ENCODE measurements at places on chromosomes 1 and 21. TPM values are rescaled to one million over a fixed set of nuclear protein-coding genes. Genes with fewer than 3 reads are reported as not detected.

- peaks cover 30% of the 10 kb centered on the region for H3K4me1 ChIP-seq
- peak overlapping the region; percentile 55 for H3K27ac ChIP-seq
Measured at GRCh38 chr1:25889470-25889869, 14.0 kb upstream of the PAQR7 start.

DNA sequence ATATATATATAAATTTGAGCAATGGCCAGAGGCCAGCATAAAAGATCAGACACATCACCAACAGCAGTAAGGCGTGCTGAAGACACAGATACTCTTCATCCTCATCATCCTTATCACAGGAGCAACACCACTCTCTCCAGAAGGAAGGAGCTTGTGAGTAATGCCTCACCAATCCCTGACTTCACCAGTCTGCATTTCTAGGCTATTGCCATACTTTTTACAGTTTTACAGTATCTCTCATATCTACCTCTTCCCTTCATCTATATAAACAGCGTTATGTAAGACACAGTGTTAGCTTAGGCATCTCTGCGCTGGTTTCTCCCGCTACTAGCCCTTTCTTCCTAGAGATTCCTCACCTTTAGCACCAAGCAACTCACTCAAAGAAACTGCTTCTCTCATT, 2.4 kb upstream of the ABL2 start:
- no peaks in the 10 kb centered on the region for H3K36me3 ChIP-seq
- H3K27ac ChIP-seq: no peak overlapping the region
- no peak overlapping the region for H3K4me3 ChIP-seq
- H3K4me1 ChIP-seq: peaks cover 6% of the 10 kb centered on the region

DNA sequence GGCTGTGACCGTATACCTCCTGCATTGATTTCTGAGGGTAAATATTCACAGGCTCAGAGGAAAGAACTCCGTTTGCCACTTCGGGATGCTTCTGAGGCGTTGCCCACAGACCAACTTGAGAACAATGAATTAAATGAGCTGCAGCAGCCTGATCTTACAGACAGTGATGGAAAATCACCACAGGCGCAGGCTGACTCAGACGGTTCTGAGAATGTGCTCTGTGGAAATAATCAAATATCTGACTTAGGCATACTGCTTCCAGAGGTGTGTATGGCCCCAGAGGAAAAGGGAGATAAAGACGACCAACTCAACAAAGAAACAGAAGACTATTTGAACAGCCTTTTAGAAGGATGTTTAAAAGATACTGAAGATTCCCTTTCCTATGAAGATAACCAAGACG, 76.7 kb upstream of the SCCPDH start:
- no peaks in the 10 kb centered on the region for H3K4me1 ChIP-seq
- DNase-seq: no peak
- H3K4me3 ChIP-seq: no peak overlapping the region
- H3K36me3 ChIP-seq: peaks cover 56% of the 10 kb centered on the region
- no peaks in the 10 kb centered on the region for H3K27me3 ChIP-seq

DNA sequence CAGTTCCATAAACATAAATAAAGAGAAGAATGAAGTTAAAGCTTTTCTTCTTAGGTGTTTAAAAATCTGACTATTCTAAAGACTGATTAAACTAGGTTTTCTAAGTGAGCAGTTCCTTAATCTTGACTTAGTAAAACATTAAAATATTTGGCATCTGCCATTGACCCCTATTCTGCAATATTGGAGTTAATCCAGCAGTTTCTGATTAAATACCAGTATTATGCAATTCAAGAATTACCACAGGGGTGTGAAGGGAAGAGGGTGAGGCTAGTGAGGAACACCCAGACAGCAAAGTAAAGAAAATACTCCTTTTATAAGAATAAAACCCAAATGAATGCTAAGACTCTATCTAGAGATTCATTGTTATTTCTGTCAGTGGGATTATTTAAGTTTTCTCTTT, 40.9 kb downstream of the CLIC4 start:
- no peaks in the 10 kb centered on the region for H3K36me3 ChIP-seq
- H3K27me3 ChIP-seq: no peaks in the 10 kb centered on the region
- no peak overlapping the region for H3K27ac ChIP-seq
- DNase-seq: no peak

DNA sequence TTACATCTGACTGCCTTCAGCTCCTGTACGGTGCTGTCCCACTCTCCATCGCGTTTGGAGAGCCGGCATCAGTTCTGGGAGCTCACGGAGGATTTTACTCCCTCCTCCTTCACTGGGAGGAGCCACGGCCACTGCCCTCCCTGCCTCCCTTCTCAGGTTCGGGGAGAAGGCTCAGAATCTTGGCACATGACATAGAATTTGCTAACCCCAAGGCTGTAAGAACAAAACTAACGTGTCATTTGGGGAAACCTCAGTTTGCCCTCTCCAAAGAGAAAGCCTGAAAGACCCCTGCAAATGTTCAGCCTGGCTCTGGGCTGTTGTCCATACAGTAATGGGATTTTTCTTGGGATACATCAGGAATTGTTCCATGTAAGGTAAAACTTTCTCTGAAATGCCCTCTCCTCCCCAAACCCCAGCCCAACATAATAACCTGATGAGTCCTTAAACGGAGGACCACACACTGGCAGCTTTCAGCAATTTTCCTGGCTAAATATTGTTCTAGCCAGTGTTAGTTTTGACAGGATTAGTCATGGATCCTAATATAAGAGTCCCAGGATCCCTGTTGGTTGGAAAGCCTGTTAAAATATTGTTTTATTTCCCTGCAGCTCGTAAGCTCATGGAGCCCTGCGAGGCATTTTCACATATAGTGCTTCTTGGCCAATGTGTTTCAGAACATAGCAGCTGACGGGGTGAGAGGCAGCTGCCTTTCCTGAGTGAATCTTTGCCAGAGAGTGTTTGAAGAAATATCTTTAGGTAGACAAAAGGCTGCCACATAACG, 98.8 kb downstream of the RHOU start:
- DNase-seq: no peak
- H3K36me3 ChIP-seq: no peaks in the 10 kb centered on the region
- H3K4me3 ChIP-seq: no peak overlapping the region
- no peak overlapping the region for H3K27ac ChIP-seq

Gene C1orf141
- total RNA-seq: not detected

Gene AGO3
- total RNA-seq: 34.1 TPM

- peaks cover 5% of the 10 kb centered on the region for H3K4me1 ChIP-seq
- DNase-seq: no peak
- H3K4me3 ChIP-seq: no peak overlapping the region
Measured at GRCh38 chr1:244458781-244459180, 2.3 kb upstream of the CATSPERE start.

Gene CHODL
- total RNA-seq: 0.26 TPM

Gene SELENBP1
- 321 TPM for total RNA-seq

DNA sequence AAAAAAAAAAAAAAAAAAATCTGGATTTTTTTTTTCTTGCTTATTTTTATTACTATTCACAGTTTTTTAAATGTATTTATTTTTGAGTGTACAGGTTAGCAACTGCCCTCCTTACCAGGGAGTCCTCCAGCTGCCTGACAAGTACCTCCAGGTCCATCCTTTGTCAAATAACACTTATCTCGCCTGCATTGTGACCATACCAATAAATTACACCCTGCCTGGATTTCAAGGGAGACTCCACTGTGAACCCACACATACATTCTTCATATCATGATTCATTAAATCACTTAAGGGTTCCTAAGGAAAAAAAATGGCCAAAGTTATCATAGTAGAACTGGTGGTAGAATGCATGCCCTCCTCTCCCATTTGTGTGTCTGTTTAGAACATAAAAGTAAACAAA, 38.4 kb downstream of the EEIG2 start:
- peaks cover 10% of the 10 kb centered on the region for H3K36me3 ChIP-seq
- no peaks in the 10 kb centered on the region for H3K27me3 ChIP-seq
- H3K4me1 ChIP-seq: peaks cover 4% of the 10 kb centered on the region
- DNase-seq: no peak

Gene CRNN
- total RNA-seq: not detected

Gene CELA2A
- not detected for total RNA-seq

Gene NR1I3
- not detected for total RNA-seq

DNA sequence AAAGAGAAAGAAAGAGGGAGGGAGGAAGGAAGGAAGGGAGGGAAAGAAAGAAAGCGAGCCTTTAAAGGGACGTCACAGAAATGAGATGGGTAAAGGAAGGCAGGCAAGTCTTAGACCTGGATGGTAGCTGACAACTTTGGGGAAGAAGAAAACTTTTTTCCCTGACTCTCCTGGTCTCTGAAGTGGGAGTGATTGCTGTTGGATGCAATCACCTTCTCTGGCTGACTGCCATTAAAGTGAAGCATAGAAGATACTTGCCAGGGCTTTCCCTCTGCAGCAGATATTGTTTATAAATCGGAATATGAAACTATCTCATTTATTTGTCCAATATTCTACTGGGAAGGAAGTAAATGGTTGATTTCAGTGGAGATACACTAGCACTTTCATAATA, 27.0 kb downstream of the VCAM1 start:
- no peak overlapping the region for H3K27ac ChIP-seq
- H3K36me3 ChIP-seq: no peaks in the 10 kb centered on the region
- no peaks in the 10 kb centered on the region for H3K4me1 ChIP-seq
- no peak for DNase-seq
- H3K4me3 ChIP-seq: no peak overlapping the region

DNA sequence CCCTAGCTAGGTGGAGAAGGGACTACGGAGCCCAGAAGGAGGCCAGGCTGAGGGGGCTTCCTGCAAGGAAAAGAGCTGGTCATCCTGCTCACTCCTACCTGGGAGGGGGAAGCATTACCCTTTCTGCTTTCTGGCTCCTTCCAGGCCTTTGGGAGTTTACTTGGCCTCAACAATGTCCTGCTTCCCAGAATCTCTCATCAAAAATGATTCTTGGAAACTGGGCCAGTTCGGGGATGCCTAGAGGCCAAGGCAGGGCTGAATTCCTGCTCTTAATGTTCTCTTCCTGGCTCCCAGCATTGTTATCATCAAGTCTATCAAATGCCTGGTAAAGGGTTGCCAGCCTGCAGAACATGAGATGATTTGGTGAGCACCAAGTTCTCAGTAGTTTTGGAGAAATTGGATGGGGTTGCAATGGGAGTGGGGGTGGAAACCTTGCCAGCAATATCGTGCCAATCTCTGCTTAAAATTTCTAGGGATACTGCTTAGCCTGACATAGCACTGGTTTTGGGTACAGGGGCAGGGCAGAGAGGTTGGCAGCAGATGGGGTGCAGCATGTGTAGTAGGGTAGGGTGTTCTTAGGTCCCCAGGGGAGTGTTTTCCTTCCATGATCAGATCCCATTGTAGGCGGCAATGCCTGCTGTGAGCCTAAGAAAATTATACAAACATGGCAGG, 7.7 kb upstream of the PAFAH2 start:
- H3K27me3 ChIP-seq: no peaks in the 10 kb centered on the region
- H3K36me3 ChIP-seq: no peaks in the 10 kb centered on the region
- no peak for DNase-seq
- H3K4me1 ChIP-seq: no peaks in the 10 kb centered on the region

All from upper lobe of right lung (tissue), 1 donor.